ENCODE measurements at places on chromosomes 5 and 9.

GRCh38 chr9:98570663-98571440, 137.9 kb downstream of the GABBR2 start:
- no peak for DNase-seq

GRCh38 chr5:4780633-4781032, 359.5 kb upstream of the ADAMTS16 start:
- no peak for DNase-seq

DNA sequence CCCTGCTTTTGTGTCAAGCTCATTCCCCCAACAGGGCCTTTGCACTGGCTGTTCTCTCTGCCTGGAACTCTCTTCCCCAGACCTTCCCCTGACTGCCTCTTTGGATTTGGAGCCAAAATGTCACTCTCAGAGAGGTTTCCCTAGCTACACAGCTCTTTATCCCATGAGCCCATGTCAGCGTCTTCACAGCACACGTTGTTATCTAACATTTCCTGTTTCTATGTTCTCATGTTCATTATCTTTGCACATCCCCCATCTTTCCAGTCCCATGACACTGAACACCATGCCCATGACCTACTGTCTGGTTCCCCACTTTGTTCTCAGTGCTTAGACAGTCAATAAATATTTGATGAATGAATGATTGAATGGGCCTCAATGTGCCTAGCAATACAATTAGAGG, 26.3 kb upstream of the ARSI start:
- DNase-seq: no peak

DNA sequence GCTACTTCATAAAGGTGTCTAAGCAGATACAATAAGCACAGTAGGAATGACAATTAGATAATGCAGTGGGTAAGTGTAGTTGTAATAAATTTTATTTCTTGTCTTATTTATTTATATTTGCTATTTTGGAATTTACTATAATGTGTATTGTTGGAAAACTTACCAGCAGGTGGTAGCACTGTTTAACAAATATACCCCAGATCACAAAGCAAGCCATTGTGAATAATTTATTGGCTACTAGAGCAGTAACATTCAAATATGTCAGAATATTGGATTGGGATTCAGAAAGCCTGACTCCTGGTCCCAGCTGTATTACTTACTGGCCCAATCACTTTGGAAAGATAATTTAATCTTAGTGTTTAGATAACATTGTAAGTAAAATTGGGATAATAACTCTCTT, 78.0 kb downstream of the ISOC1 start:
- no peak for DNase-seq

DNA sequence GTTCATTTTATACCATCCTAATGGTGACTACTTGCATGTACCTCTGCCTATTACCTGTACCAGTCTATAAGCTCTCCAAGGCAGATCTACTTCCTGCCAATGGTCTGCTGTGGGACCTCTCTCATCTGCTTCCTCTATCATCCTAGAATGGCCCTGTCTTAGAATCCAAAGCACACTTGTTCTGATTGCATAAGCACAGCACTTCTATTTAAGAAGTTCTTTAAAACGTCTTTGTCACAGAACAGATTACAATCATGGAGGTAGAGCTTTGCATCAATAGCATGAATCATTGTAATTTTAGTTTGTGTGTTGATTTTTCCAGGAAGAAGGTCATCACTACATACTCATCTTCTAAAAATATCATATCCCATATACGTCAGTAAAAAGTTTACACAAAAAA, 131.8 kb upstream of the ACOT12 start:
- no peak for DNase-seq

DNA sequence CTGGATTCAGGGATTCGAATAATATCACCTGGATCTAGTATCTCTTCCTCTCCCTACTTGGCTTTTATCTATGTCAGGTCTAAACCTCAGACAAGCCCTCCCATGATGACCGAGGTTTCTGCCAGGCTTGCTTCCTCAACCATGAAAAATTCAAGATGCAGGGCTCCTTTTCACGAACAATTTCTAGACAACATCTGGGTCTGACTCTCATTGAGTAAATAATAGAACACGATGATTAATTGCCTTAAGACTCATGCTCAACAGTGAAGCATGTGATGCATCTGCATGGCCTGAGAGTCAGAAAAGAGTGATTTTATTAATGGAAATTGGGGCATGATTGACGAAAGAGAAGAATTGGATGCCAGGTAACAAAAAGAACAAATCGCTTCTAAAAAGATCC, 277.2 kb upstream of the ZNF608 start:
- DNase-seq: no peak

DNA sequence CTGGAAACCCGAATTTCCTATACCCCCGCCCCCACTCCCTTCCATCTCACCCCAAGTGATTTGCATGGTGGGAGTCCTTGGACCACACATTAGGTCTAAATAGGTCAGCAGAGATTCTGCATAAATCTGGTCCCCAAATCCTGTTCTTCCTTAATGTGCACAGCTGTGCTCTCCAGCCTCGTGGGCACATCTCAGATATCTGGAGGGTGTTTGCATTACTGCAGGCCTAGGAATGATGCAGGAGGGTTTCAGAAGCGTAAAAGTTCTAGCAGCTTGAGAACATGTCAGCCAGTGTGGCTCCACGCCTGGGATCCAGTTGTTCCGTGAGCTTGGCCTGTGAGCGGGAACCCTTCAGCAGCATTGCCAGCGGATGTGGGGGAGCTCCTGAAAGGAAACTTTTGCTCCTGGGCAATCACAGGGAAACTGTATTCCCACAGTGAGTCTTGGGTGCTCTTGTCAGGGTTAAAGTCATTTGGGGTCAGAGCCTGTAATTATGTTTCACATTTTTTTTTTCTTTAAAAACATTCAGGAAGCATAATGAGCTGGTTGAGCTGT, 12.9 kb downstream of the ARHGAP26 start:
- no peak for DNase-seq

- DNase-seq: no peak
Measured at GRCh38 chr5:122473138-122473843, 161.3 kb downstream of the SNCAIP start.

- DNase-seq: no peak
Measured at GRCh38 chr5:22539762-22540161, 313.4 kb downstream of the CDH12 start.

- DNase-seq: no peak
Measured at GRCh38 chr9:113417370-113417769, 6.8 kb downstream of the C9orf43 start.

GRCh38 chr5:79436224-79436623, 77.7 kb downstream of the HOMER1 start:
- no peak for DNase-seq

GRCh38 chr9:21994556-21995005, at the start of gene CDKN2B-AS1:
CDKN2B-AS1 (plus strand) TSS chr9:21994791.
- DNase-seq: no peak

GRCh38 chr5:978693-979092, 29.9 kb upstream of the NKD2 start:
- DNase-seq: no peak

GRCh38 chr9:70257502-70257901, 1.3 kb upstream of the SMC5 start:
- no peak for DNase-seq

Measured in activated CD8-positive, alpha-beta memory T cell treated with anti-CD3 and anti-CD28 coated beads for 4 hours (primary cell).